NCI-H82 (cell line): ENCODE measurements at places on chromosomes 6 and 20.

DNA sequence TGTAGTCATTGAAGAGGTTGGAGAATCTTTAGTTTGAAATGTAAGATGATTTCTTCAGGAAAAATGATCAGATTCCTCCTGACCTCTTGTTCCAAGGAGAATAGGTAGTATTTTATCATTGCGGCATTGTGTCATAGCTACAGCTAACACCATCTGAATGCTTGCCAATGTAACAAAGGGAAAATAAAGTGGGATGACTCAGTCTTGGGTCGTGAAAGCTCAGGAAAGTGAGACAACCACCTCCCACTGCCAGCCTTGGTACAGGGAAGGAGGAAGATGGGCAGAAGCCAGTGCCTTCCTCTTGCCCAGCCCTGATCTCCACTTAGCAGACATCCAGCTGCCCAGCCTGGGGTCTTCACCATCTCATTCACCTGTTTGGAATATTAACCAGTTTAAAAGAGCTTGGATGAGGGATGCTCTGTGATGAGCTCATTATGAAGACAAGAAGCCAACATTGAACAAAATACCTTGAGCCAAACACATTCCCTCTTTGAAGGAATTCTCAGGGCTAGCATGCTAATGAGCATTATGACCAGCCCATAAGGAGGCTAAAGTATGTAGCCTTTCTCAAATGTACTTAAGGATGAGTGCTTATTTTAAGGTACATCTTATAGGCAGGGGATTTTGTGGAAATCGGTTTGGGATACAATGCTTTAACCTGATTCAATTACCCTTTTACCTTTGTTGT lies 40.0 kb upstream of the APCDD1L start:
- DNase-seq, result no peak

DNA sequence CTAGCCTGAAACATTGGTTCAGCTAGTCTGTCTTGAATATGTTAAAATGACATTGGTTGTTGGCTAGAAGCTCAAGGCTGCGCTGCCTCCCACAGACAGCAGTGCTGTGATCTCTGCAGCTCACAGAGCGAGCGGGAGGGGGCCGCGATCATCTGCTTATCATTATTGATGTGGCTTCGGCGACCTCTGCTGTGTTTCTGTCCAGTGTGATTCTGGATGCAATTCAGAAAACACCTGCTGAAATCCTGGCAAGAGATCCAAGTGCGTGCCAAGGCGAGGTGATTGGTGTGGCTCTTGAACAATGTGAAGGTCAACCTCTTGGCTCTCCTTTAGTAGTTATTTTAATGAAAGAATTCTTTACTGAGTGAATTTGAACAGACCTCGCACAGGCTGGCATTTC lies 142.3 kb upstream of the SASH1 start:
- peak; percentile 53 for DNase-seq

GRCh38 chr20:6636209-6637159 lies 131.0 kb upstream of the BMP2 start:
- peak; percentile 64 for DNase-seq

DNA sequence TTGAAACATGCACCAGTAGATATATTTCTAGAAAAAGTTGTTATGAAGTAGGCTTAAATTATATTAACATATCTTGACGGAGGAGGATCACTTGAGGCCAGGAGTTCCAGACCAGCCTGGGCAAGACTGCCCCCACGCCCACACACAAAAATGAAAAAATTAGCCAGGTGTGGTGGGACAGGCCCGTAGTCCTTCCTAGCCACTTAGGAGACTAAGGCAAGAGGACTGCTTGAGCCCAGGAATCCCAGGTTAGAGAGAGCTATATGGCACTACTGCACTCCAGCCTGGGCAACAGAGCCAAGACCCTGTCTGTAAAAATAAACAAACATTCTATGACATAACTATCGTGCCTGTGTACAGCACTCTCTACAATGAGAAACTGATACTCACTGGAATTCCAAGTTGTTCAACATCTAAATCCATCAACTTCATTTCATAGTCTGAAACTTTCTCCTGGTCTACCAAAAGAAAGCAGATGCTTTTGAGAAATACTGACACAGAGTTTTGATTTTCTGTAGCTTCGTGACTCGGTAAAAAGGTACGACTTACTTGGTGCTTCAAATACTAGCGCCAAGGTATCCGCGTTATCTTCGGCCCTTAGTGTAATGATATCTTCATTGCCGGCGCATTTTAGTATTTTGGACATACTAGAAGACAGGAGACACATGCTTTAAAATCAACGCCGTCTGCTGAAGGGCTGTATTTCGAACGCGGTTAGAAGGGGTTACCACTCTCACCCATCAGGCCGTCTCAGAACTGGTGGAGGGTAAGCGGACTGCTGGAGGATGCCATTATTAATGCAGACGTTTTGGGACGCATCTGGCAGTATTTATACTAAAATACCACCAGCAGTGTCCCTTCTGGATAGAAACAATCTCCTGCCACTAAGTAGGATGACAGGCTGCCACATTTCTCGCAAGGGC lies 1.3 kb downstream of the PCNA start:
- peak; percentile 57 for DNase-seq

DNA sequence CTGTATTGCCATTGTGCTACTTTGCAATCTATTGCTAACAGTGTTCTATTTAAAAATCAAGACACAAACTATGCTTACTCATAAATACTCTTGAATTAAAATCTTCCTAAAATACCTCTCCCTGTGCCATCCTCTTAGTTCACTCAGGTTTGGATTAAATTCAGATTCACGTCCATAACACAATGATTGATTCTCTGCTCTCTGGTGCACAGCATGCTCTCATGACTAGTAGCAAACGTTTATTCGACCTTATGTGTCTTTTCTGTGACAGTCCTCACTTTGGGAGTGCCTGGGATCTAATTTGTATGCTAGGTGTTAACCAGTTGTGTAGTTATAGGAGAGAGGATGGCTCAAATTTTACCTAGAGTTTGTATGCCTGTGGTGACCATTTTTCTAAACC lies 270.4 kb upstream of the FKBP1C start:
- DNase-seq, result no peak

DNA sequence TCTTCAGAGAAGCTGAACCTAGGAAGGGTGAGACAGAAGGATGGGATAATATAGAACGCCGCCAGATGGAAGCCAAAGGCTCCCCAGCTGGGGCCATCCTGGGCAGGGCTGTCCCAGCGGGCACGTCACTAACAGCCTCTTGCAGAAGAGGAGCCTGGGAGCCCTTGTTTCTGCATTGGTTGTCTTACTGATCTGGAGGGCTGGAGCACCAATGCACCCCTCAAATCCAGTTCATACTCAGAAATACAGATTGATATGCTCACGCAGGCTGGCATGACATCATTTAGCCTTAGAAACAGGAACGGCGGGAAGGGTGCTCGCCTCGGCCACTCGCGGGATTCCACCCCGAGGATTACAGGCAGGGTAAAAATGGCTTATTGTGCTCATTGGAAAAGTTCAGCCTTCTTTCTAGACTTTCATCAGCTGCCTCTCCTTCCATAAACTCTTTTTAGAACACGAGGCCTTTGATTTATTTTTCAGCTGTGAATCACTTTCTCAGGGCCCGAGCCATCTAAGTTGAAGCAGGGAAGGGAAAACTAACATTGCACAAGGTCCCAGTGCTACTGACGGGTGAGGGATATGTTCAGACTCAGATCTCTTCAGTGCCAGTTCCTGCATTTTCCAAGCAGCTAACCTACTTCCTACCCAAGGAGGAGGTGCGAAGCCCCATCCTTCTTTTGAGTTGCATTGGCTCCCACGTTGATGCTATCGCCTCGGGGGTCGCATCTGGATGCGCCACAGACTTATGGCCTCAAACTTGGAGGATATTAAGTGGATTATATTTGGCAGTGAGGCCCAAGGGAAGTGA lies 82.3 kb downstream of the GMPR start:
- peak; percentile 85 for DNase-seq

DNA sequence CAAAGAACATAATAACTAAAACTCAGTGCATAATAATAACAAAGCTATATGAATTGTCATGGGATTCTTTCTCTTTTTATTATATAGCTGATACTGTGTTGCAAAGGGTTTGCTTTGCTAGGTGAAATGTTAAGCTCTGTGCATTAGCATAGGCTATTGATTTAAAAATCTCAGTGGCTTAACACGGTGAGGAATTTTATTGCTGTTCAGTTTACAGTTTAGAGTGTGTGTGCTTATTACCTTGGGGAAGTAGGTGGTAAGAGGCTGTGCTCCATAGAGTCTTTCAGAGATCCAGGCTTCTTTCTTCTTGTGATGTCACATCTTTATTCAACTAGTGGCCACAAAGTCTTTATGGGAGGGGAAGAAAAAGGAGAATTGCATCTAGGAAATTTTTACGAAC lies 55.7 kb downstream of the LRRC1 start:
- no peak for DNase-seq

GRCh38 chr6:80501636-80502035 lies 395.2 kb downstream of the BCKDHB start:
- no peak for DNase-seq

GRCh38 chr6:130675072-130675471 lies 152.1 kb upstream of the SMLR1 start:
- DNase-seq, result no peak

DNA sequence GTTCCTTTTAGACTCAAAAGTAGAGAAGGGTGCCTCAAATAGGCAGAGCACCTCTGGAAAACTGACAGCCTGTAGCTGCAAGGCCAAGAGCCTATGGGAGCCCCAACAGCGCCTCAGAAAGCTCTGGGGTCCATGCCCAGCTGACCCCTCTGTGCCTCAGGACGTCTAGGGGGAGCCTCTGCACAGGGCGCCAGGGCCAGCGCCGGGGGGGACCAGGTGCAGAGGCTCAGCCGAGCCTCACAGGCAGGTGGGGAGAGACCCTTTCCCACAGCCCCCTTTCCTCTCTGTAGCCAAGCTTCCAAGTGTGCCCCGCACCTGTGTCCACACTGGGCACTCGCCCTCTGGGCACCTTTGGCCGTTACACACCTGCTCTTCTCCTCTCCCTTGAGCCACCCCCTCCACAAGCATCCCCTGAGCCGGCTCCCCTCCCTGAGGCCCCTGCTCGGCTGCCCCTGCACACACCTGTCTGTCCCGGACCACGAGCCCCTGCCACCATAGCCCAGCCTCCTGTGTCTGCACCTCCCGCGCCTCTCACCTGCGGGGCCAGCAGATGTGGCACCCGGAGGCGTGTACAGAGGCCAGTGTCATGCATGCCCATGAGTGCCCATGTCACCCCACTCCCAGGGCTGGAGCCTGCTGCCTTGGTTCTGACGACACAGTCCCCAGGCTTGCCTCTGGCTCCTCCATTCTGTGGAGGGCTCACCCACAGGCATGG lies 53.2 kb downstream of the GINS1 start:
- DNase-seq, result no peak

GRCh38 chr6:122372647-122373046 lies 26.8 kb upstream of the HSF2 start:
- DNase-seq, result no peak

DNA sequence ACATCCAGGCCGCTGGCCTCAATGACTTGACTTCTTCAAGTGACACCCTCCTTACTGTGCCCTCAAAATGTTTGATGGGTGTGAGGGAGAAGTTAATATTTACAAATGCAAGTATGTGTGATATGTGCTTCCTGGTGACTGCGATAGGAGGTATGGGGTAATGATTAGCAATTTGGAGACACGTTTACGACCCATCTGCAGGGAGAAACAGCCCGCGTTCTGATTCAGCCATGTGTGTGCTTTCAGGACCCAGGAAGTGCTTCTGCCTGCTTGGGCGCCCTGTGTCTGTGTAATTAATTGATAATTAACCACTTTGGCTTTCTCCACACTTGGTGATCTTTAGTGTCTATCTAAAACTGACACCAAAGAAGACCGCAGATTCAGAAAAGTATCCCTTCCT lies 25.0 kb downstream of the SIRPA start:
- no peak for DNase-seq

- DNase-seq, result no peak
Measured at GRCh38 chr6:54876365-54876764, 29.8 kb downstream of the FAM83B start.

DNA sequence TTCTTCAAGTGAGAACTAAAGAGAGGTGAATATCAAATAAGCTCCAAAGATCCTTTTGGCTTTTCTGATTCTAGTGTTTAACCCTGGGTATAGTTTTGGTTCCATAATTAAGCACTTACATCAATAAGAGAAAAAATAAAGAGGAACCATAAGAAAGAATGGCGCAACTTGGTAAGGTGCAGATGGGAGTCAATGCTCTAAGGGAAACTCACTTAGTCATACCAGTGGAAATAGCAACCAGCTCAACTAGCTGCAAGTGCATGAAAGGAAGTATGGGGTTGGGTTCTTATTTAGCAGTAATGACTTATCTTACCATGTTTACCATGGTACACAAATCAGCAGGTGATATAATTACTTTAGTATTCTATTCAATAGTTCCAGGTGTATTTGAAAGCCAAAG lies 296.5 kb upstream of the RUNX2 start:
- DNase-seq, result no peak

DNA sequence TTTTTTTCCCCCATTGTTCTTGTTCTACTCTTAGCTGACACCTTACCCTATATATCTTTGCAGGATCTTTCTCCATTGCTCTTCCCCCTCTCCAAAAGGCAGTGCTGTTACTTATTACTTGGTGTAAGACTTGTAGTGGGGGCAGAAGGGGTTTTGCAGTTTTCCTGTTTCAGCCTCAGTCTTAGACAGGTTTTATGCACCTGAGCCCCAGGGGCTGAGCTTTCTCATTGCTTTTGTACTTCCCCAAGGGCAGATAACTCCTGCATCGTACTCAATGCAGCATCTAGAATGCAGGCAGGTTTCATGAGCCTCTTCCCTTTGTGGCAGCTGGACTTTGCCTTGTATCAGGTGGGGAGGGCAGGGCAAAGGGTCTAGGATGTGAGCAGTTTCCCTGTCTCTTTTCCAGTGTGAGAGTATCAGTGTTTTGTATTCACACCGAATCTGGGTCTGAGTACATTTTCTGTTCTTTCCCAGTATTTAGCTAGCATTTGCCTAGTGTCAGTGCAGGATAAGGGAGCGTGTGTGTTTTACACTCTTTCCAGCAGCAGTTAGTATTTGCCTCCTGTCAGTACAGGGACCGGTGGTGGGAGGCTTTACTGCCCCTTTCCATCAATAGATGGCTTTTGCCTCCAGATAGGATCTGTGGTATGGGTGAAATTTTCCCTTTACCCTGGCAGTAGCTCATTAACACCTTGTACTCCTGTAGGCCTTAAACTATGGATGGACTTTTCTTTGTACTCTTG lies 19.6 kb downstream of the CYB5R4 start:
- no peak for DNase-seq

DNA sequence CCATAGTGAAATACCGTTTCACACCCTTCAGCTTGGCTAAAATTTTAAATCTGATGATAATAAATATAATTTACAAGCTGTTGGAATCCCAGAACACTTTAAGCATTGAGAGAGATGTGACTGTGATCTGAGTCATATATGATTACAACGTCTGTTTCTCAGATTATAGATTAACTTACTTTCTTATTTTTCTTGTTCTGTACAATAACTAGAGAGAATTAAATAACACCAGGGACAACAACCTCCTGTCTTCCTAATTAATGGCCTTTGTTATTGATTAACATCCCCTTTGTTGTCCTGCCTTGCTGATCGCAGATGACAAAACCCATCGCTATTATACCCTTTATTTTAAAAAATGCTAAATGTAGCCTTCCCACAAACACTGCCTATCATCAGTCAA lies 87.8 kb upstream of the EZR start:
- no peak for DNase-seq

- no peak for DNase-seq
Measured at GRCh38 chr6:15593798-15594197, 69.0 kb downstream of the DTNBP1 start.

- peak; percentile 95 for DNase-seq
Measured at GRCh38 chr20:11917663-11918062, at the start of gene BTBD3. Gene BTBD3, plus strand, starts transcription at chr20:11917893. Its CDS starts 383 bp downstream, at chr20:11918276.

- DNase-seq, result no peak
Measured at GRCh38 chr6:47700053-47700452, 1.7 kb downstream of the ADGRF4 start.

- no peak for DNase-seq
Measured at GRCh38 chr6:132511831-132512220, 1.1 kb downstream of the STX7 start.
